HuH-7 (cell line): ENCODE measurements at places on chromosomes 6 and 20.

DNA sequence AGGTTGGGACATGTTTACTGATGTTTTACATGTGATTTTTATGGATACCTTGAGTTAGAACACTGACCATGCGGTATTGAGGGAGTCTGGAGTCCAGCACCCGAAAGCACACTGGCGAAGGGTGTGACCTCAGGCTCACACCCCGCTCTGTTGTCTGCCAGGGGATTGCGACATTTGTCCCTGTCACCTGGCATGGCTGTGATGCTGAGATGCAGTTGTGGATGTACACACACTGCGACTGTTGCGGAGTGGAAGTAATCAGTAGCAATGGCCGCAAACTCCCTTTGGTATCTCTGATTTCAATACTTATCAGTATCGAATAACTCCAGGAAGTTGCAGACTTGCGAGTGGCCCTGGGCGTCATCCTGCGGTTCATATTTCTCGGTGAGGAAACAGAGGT lies 43.2 kb downstream of the CDH4 start:
- DNase-seq, result no peak

- DNase-seq, result no peak
These were observed 155.9 kb upstream of the POU3F2 start for GRCh38 chr6:98678481-98678880.

DNA sequence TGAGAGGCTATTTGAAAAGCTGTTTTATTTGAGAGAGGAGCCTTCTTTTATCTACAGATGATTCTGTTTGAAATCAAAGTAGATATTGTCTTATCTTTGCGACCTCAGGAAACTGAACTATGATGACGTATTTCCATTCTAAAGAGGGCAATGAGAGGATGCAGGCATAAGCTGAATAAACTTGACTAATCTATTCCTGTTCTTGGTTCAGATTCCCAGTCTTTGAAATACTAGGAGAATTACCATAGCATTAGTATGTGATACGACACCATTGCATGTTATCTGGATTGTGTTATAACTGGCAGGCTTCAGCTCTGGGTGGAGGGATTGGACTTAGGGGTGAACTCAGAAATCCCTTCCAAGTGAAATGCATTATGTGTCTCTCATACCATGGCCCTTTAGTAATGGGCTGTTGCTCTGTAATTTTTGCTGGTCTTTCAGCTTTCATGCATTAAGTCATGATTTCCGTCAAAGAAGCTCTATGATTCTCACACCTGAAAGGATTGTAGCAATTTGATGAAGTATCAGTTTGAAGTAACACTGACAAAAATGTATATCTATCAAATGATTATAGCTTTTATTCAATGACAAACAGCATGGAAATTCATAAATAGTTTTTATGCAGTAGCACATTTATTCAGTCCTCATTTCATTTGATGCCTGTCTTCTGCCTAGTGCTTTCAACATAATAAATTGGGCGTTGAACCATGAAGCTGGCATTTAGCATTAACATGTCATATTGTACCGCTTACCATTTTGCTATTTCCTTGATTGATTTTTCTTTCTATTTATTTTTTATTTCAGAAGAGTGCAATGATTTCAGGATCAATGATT lies 138.4 kb upstream of the SPACA1 start:
- no peak for DNase-seq

GRCh38 chr6:170025935-170026750 lies 264.7 kb downstream of the DLL1 start:
- DNase-seq, result no peak

DNA sequence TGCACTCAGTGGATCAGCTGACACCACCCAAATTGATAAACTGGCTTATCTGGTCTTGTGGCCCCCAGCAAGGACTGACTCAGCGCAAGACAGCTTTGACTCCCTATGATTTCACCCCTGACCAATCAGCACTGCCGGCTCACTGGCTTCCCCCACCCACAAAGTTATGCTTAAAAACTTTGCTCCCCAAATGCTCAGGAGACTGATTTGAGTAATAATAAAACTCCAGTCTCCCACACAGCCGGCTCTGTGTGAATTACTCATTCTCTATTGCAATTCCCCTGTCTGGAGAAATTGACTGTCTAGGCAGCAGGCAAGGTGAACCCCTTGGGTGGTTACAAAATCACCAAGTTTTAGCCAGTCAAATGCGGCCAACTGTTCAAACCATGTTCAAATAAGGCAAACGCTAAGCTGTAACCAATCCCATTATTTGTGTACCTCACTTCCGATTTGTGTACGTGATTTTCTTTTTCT lies 32.5 kb downstream of the SLC22A2 start:
- DNase-seq, result no peak
